Naive thymus-derived CD8-positive, alpha-beta T cell (primary cell): ENCODE measurements at places on chromosomes 1 and 21. TPM values are rescaled to one million over a fixed set of nuclear protein-coding genes. Genes with fewer than 3 reads are reported as not detected.

Gene LRIF1
- 26.3 TPM for polyA plus RNA-seq

Gene PGLYRP3
- not detected for polyA plus RNA-seq

Gene PLD5
- not detected for polyA plus RNA-seq

Gene ISG20L2
- 20.0 TPM for polyA plus RNA-seq

Gene SYNC
- polyA plus RNA-seq: not detected

Gene NAV1
- polyA plus RNA-seq: 0.10 TPM
